Activated T-cell treated with anti-CD3 and anti-CD28 coated beads for 4 hours (primary cell): ENCODE measurements at places on chromosomes 3 and 15.
A peak's percentile ranks its signal among the peaks of the same experiment; 100 is the strongest.

GRCh38 chr3:38521391-38521987 lies 25.3 kb downstream of the EXOG start:
- DNase-seq = peak; percentile 53

DNA sequence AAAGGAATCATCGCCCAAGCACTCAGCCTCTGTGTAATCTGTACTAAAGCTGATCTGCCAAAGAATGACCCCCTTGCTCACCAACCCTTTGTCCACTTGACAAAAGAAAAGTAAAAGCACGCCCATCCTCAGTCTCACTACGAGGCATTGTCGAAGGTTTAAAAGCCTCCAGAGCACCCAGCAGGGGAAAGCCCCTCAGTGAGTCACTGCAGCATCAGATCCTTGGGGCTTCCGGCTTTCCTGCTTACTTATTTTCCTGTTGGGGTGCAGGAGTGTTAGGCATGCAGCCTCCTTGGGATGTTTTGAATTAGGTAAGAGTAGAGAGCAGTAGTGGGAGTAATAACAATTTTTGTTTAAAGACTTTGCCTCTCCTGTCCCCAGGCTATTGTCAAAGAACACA lies 216.1 kb downstream of the MTHFS start:
- no peak for DNase-seq

DNA sequence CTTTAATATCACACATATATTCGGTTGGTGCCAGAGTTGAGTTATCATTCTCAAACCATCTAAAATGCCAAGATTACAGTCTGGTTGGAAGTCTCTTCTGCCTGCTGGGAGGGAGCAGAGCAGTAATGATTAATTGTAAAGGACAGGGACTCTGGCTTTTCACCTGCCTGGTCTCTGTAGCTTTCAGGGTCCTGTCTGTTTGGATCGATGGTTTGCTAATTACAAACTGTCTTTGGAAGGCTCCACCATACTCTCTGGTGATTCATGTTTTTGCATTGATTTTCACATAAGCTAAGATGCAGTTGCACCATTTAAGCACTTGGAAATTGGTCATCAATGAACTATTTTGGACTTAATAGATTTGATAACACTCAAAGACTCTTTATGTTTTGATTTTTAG lies 350.4 kb upstream of the SATB1 start:
- no peak for DNase-seq

DNA sequence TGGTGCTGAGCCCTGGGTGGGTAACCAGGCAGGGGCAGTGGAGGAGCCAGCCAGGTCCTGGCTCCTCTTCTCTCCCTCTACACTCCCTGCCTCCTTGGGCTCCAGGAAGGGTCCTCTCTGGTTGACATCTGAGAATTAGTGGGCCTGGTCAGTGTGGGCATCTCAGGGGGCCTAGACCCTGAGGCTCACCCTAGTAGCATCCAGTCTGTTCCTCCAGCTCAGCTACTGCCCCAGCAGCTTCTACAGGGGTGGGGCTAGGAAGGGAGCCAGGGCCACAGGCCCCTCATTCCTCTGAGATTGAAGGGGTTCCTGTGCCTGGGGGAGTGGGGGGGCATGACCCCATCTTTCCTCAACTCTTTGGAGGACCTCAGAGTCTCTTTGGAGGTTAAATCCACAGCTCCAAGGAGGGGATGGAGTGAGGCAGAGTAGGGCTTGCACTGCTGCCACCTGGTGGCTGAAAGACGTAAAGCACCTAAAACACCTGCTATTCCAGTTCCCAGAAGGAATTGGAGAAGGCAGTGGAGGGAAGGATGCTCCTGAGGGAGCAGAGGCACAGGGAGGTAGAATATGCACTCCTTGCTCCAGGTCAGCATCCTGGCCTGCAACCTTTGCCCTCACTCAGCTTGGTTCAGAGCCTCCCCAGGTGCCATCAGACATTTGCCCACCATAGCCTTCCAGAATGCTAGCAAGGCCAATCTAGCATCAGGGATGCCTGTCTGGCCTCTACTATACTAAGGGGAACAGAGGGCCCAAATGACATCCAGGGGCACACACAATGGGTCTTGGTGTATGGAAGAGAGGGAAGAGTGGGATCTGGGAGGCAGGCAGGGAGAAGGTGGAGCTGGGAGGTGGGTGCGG lies 25.1 kb downstream of the C3orf18 start:
- DNase-seq = peak; percentile 41

GRCh38 chr15:98954411-98954810 lies 53.2 kb downstream of the PGPEP1L start:
- DNase-seq = no peak
